ENCODE measurements at places on chromosomes 1 and 21.
A peak's percentile ranks its signal among the peaks of the same experiment; 100 is the strongest.

DNA sequence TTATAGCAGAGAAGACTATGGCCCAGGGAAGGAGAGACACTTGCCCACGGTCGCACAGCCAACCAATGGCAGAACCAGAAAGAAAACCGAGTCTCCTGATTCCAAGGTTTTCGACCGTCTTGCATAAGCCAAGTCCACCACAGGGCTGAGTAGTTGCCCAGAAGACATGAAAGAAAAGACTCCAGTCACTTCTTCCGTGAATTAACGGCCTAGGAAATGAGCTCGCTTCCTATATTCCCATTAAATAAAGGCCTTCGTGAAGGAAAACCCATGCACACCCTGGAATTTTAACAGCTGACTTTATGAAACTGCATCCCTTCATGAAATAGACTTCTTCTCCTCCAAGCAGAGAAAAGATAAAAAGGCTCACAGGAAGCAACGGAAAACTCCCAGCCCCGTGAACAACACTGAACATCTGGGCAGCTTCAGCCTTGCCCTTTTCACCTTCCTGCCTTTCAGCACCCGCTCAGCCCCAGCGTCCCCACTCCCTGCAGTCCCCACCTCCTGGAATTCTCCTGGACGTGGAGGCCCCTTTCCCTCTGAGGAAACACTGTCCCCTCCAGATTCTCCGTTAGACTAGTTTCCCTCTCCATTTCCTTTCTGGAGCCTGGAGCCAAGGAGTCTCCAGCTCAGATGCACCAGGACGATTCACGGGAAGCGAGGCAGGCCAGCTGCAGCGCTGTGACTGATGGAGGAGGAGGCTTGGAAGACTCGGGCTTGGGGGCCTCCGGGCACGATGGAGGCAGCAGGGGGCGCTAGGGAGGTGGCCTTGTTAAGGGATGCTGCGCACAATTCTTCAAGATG is 2.7 kb upstream of the MYOC start:
- no peak for DNase-seq

DNA sequence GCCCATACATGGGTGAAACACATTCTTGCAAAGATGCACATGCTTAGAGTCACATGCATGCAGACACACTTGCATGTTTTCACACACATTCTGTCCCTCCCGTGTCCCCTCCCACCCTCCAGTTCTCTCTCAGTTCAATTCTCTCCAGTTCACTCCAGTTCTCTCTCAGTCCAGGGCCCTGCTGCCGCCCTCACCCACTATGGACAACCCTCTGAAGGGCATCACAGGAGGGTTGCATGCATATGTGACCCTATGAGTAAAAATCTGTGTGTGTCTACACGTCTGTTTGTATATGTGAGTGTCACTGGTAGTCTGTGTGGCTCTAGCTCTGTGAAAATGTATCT is 21.8 kb upstream of the ADGRB2 start:
- no peak for DNase-seq

GRCh38 chr1:38139738-38140487 is 93.3 kb upstream of the POU3F1 start:
- DNase-seq = no peak

GRCh38 chr1:63743781-63744180 is 30.0 kb upstream of the ROR1 start:
- DNase-seq = no peak

- DNase-seq = peak; percentile 47
Measured at GRCh38 chr1:36350659-36351226, 27.3 kb upstream of the EVA1B start.
